ENCODE measurements at places on chromosomes 7 and 10.

- no peak for DNase-seq
Observed at GRCh38 chr10:90822508-90822907, 35.3 kb downstream of the HTR7 start.

GRCh38 chr7:66832531-66833351, 88.3 kb upstream of the TMEM248 start:
- DNase-seq: no peak

- DNase-seq: no peak
Observed at GRCh38 chr7:106369816-106370215, 85.0 kb upstream of the NAMPT start.

DNA sequence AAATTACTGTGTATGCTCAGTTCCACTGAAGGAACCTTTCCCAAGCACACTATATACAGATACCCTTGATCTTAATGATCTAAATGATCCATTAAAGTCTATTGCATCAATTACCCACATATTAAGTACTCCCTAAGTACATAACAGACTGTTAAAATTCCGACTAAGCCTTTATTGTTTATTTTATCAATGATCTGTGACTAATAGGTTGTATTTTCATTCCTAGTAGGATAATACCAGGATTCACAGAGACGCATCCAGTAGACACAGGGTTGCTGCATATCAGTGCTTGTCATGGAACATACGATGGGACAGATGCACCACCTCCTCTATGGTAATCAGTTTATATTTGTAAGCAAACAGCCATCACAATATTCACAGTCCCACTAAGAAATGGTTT, 159.6 kb upstream of the SLC26A5 start:
- DNase-seq: no peak

DNA sequence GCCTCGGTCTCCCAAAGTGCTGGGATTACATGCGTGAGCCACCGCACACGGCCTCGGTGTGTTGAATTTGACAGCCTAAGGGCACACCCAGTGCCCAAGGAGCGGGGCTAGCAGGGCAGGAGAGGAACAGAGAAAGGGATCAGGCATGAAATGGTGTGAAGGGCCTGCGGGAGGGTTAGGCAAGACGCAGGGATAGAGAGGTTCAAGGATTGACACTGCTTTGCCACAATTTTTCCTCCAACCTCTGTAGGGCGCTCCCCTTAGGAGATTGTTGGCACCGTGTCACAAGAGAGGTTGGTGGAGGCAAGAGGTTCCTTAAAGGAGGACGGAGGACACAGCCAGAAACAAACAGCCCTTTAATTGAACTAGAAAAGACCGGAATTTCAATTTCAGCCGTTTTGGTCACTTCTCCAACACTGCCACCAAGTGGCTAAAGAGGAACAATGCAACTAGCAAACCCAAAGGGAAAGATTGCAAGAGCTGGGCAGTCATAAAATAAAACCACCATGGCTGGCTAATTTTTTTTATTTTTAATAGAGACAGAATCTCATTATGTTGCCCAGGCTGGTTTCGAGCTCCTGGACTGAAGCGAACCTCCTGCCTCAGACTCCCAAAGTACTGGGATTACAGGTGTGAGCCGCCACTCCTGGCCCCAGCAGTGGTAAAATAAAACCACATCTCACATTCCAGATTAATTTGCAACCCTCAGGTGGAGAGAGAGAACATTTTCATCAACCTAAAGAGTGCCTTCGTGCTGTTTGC, 6.9 kb upstream of the CREB3L2 start:
- peak; percentile 42 for DNase-seq

DNA sequence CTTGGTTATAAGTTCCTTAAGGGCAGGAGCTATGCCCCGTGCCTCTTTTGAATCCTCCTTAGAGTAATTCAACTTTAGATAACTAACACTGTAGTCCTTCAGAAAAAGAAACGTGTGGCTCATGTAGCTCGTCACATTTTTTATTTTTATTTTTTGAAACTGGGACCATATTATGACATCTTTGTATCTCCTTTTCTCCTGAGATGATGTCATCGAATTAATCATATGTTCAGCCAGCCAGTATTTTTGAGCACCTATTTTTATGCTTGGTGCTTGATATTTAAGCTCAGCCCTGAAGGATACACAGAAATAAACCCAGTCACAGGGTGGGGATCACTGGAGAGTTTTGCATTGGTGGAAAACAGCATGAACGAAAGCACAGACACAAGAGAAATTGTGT, 22.6 kb upstream of the CELF2 start:
- DNase-seq: no peak

DNA sequence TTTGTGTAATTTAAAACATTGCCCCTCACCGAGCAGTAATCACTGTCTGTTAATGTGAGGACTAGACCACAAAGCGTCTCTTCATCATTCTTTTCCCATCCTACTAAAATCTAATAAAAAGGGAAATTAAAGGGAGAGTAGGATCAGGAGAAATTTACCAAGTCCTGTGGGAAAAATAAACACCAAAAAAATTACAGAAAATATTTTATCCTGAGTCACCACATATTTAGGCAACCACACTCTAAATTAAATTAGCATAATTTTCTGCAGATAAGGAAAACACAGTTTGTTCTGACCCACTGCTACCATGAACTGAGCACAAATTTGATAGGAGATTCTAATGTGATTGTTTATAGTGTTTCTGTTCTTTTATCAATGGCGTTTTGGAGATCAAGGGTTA, 49.3 kb downstream of the CCDC6 start:
- DNase-seq: no peak

DNA sequence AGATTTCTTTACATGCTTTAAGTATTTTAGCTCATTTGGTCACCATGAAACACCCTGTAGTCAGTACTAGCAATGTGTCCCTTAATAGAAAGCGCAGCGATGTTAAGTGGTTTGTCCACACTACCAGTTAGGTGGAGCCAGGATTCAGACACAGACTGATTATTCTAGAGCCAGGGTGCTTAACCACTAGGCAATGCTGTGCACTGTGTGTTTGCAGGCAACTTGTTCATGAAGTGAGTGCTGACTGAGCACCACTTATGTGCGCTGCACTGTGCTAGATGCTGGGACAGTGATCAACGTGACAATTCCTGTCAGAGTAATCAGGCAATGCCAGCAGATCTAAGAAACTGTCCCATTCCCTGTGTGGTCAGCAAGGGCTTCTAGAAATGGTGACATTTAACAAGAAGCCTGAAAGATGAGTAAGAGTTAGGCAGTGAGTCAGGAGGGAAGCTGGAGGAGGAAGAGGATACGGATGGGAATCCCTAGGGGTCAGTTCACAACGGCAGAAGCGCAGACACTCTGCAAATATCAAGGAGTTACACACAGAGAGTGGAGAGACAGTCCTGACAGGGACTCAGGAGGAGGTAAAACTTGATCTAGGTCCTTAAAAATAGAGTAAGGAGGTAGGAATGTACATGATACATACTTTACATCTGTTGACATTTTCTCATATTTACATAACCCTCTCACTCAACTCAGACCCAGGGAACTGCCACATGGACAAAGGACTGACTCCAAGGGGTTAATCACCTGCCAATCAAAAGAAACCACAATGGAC, 69.7 kb upstream of the EGR2 start:
- no peak for DNase-seq

- DNase-seq: no peak
Observed at GRCh38 chr7:25386311-25386744, 158.0 kb upstream of the NPVF start.

DNA sequence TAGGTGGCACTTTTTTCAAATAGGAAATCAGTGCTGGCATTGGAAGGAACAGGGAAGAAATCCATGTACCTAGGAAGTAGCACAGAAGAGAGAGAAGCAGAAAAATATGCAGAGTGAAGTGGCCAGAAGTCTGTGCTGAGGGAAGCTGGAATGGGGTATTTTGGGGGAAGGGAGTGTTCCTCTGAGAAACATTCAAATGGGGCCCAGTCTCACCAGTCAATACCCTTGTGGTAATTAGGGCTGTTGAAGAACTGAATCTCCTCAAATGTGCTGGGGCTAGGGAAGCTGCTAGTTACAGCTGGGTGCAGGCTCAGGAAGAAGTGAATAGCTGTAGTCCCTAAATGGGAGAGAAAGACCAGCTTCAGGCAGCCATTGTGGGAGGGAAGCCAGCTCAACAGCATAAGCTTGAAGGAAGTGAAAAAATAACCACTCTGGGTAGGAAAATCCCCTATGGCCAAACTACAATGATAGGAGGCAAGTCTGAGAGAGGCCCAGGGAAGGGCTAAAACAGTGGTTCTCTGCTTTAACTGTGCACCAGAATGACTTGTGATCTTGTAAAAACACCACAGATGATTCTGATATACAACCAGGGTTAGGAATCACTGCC, 7.6 kb downstream of the NDST2 start:
- no peak for DNase-seq

GRCh38 chr10:69211524-69211923, 8.6 kb upstream of the HKDC1 start:
- DNase-seq: no peak

- peak; percentile 40 for DNase-seq
Observed at GRCh38 chr10:97498841-97499560, at the start of gene UBTD1. Gene UBTD1 (plus strand): TSS chr10:97498924. CDS start chr10:97499204, 280 bp downstream.

DNA sequence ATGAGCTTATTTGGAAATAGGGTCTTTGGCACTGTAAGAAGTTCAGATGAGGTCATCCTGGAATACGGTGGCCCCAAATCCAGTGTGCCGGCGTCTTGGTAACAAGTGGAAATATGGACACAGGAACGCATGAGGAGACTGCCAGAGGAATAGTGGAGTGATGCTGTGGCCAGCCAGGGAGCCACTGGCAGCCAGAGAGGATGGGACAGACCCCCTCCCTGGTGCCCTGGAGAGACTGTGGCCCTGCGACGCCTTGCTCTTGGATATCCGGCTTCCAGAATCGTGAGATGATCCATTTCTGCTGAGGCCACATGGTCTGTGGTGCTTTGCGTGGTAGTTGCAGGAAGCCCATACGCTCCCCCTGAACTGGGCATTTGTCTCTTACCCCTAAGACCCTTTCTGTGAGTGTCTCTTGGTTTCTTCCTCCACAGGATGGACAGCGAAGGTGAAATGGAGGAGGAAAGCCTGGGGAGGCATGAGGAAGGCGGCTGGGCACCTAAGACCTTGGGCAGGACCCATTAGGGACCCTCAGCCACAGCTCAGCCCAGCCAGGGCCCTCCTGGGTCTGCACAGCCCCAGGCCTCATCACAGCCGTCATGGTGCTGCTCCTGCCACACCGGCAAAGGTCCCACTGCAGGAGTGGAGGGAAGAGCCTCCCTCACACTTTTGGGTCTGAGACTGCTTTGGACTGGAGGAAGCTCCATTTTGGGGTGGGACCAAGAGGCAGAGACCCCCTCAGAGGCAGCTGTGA, 53.6 kb downstream of the INSIG1 start:
- DNase-seq: no peak

GRCh38 chr7:2504889-2505375, 14.6 kb upstream of the LFNG start:
- DNase-seq: no peak

DNA sequence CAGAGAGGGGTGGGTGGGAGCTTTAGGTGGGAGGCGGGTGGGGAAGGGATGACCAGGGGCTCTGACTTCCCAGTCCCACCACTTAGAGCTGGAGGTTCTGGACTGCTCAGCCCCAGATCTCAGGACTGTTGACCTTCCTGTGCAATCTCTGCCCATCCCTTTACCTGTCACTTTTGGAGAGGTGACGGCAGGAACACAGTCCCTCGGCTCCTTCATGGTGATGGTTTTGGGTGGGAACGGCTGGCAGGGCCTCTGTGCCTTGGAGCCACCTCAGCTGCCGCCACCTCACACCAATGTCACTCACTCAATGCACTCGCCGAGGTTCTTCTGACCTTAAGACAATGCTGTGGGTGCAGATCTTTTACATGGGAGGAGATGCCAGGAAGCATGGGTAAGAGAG, 49.0 kb downstream of the TMEM270 start:
- DNase-seq: no peak
